ENCODE measurements at places on chromosomes 4 and X.

DNA sequence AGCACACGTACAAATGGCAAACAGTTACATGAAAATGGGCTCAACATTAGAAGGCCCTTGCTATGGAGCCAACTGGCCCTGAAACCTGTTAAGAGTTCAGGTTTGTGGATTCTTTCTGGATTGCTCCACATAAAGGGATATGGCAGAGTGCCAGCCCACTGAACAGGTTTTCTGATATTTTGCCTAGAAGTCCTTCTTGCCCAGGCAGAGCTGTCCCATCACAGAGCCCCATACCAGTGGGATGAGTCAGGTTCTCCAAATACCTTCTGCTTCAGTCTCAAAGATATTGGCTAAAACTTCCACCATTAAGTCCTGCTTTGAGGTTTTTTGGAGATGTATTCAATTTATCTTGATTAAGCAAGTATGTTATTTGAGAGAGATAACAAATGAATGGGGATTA is 146.8 kb upstream of the IL1RAPL2 start:
- no peak for DNase-seq

GRCh38 chr4:105192910-105193309 is 46.2 kb downstream of the TET2 start:
- no peak for DNase-seq

GRCh38 chrX:129696463-129697155 is 41.9 kb upstream of the APLN start:
- DNase-seq: no peak

GRCh38 chrX:41718481-41719235 is 5.3 kb upstream of the GPR82 start:
- no peak for DNase-seq

DNA sequence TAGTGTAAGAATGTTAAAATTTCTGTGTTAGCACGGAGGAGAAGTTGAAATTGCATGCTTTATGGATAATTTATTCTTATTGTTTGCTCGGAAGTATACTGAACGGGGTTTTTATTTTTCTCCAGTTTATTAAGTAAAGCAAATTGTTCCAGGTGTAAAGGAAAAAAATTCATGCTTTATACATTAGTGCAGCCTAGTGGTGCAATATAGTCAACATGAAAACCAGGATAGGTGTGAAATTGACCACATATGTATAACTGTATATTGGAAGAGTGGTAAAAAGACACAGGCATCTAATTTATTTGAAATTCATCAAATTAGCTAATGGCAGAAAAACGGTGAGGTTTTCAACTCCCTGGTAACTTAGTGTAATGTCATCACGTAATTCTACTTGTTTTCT is 959 bp downstream of the BRS3 start:
- no peak for DNase-seq

- no peak for DNase-seq
Observed at GRCh38 chrX:7503251-7503650, 339.7 kb upstream of the VCX start.

- DNase-seq: no peak
Observed at GRCh38 chr4:110970642-110971041, 347.8 kb upstream of the PITX2 start.

- no peak for DNase-seq
Observed at GRCh38 chrX:94813541-94813940, 1139.5 kb downstream of the FAM133A start.

- DNase-seq: no peak
Observed at GRCh38 chrX:63869506-63869905, 84.5 kb upstream of the ARHGEF9 start.

DNA sequence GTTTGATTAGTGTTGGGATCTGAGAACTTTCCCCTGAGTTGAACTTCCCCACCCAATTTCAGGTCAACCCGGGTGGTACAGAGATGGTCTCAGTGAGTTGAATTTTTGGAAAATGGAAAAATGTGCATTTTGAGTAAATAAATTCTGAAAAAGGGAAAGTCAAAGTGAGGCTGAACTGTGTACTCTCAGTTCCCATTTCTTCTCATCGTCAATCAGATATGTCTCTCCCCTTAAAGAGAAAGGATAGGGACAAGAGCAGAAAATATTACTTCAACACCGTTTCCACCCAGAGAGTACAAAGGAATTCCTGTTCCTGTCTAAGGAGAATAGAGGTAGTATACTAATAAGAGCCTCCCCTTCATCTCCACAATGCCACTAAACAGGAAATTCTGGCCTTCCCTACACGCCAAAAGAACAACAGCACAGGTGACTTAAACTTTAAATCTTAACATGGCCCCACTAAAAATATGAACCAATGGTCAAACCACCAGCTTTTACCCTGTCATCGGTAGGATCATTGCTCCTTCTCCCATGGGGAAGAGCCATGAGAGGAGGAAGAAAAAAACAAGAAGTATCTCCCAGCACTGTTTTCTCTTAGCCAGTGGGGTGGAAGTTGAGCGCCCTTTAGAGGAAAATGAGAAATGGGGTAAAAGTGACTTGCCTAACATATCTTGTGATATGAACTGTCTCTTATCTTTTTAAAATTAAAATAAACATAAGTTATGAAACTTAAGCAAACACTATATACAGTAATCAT is 30.3 kb downstream of the BMP3 start:
- DNase-seq: no peak

DNA sequence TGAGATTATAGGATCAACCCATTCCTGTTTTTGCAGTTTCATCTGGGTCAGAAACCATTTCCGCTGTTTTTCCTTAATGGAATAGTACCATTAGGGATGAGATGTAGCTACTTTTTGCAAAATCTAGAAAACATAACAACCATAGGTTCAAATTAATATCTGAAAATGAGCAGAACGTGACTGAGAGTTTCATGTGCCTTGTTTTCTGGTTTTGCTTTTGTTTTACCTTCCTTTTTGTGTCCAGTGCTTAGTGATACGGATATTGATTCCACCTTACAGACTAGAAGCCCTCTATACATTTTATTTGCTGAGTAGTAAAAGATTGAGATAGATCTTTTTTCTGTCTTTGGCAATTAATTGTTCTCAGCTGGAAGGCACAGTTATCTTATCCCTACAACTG is 46.5 kb downstream of the SNX25 start:
- DNase-seq: no peak
